ENCODE measurements at places on chromosomes 7 and 10. TPM values are rescaled to one million over a fixed set of nuclear protein-coding genes. Genes with fewer than 3 reads are reported as not detected.

GRCh38 chr10:7428673-7429350, 18.0 kb upstream of the SFMBT2 start:
- DNase-seq, result no peak

DNA sequence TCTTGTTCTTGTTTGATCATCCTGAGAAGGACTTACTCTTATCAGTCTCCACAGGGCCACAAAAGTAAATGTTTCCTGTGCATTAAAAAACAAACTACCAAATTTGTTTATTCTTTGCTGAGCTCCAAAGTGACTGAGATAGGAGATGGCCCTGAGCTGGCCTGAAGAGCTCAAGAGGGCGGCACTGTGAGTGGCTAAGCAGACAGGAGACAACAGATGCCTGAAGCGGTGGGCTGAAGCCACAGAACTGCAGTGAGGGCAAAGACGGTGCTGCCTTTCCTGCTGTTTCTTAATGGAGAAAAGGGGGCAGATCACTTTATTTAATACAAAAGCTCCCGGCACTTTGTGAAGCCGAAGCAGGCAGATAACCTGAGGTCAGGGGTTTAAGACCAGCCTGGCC, 379.6 kb downstream of the ARL4A start:
- no peak for DNase-seq

GRCh38 chr10:30348378-30348776, 701 bp downstream of the MTPAP start:
- no peak for DNase-seq

DNA sequence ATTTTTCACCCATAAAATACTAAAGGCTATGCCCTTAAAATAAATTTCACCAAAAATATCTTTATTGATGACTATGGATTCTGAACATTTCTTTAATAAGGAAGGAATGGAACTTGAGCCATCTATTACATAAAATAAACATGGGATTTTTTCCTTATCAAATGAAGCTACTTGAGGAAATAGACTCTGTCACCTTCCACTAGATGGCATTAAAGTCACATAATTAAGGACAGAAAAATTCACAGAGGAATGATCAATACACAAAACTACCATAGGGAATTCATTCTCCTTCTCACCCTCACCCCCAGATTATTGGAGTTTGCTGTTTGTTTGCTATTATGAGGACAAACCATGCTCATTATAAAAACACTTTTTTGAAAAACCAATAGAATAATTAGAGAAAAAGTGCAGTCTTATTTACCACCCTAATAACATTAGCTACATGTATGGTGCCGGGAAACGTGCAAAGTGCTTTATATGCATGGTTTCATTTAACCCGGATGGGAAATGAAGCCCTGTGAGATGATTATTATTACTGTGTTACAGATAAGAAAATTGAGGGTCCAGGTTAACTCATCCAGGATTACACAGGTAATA, 21.1 kb upstream of the FOXI2 start:
- no peak for DNase-seq

- DNase-seq, result no peak
Observed at GRCh38 chr7:96090756-96091155, 231.1 kb downstream of the SLC25A13 start.

Gene ZMIZ1
- 33.9 TPM for total RNA-seq

Gene NPFFR1
- total RNA-seq, result not detected

Gene CDHR1
- 0.62 TPM for total RNA-seq

All from activated CD4-positive, alpha-beta T cell treated with anti-CD3 and anti-CD28 coated beads for 36 hours (primary cell).